Gastrocnemius medialis (tissue), 4 donors: ENCODE measurements at places on chromosomes 6 and 20. TPM values are rescaled to one million over a fixed set of nuclear protein-coding genes. Genes with fewer than 3 reads are reported as not detected.

DNA sequence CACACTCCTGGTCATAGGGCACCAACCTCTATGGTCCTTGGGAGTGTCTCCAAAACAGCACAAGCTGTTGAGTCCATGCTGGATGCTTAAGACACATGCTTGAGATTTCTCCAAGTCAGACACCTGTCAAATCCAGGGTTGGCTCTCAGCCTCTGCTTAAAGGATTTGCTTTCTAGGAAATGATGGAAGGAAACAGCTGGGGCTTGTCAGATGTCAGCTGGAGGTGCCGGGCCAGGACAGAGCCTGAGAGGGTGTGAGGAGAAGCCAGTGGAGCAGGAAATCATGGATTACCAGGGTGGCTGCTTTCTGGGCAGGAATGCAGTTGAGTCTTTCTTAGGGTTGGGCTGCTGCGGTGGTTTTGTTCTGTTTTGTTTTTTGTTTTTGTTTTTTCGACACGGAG lies 83.0 kb upstream of the FAM184A start:
- DNase-seq: no peak

- no peak for DNase-seq
Measured at GRCh38 chr6:15443119-15443830, 197.4 kb downstream of the JARID2 start.

GRCh38 chr6:13373488-13373886 lies 45.1 kb upstream of the TBC1D7 start:
- DNase-seq: no peak

The COL21A1 gene
- total RNA-seq: 0.60 TPM

- no peak for DNase-seq
Measured at GRCh38 chr20:17897566-17898307, 70.9 kb downstream of the SNX5 start.
